ENCODE measurements at places on chromosomes 11 and 22.

GRCh38 chr11:109914809-109915653 is 178.2 kb upstream of the ZC3H12C start:
- DNase-seq: no peak

DNA sequence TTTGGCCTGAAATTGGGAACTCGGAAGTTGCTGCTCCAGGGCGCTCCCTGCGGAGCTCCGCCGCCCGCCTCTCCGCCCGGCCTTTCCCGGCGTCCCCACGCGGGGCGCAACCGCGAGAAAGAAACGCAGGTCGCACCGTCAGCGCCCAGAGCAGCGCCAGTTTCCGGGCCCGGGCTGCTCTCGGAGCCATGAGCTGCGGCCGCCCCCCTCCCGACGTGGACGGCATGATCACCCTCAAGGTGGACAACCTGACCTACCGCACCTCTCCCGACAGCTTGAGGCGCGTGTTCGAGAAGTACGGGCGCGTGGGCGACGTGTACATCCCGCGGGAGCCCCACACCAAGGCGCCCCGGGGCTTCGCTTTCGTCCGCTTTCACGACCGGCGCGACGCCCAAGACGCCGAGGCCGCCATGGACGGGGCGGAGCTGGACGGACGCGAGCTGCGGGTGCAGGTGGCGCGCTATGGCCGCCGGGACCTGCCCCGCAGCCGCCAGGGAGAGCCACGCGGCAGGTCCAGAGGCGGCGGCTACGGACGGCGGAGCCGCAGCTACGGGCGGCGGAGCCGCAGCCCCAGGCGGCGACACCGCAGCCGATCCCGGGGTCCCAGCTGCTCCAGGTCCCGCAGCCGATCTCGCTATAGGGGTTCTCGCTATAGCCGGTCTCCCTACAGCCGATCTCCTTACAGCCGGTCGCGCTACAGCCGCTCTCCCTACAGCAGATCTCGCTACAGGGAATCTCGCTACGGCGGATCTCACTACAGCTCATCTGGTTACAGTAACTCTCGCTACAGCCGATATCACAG is 521 bp downstream of the SRSF8 start:
- DNase-seq: peak; percentile 52

DNA sequence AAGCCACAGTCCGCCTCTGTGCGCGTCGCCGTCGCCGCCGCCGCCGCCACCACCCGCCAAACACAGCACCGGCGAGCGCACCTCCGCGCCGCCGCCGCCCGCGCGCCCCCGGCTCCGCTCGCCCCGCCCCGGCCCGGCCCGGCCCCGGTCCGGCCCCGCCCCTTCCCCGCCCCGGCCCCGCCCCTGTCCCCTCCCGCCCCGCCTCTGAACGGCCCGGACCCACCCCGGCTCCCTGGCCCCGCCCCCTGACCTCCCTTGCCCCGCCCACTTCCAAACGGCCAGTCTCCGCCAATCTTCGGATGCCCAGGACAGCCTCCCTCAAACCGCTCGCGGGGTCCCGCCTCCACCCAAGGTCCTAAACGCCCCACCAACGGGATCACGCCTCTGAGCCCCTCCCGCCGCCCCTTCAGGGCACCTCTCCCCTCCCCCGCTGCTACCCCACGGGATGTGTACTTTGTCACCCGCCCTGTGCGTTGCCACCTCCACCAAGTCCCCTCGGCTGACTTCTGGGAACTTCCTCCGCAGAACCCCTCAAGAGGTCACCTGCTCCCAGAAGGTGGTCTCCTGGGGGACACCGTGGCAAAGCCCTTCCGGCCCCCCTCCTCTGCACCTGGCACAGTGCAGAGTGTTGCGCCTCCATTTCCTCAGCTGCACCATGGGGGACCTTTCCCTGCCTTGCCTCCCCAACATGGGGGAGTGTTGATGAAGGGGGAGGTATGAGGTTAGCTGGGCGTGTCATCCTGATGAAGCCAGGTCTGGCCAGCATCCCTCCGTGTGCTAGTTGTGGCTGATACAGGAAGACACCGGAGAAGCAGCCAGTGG is at the start of gene KIAA0930:
Gene KIAA0930 (minus strand): TSS at position 85 of the 822 bp plus-strand sequence. CDS start 191 bp downstream, outside the sequence.
- DNase-seq: peak; percentile 60

DNA sequence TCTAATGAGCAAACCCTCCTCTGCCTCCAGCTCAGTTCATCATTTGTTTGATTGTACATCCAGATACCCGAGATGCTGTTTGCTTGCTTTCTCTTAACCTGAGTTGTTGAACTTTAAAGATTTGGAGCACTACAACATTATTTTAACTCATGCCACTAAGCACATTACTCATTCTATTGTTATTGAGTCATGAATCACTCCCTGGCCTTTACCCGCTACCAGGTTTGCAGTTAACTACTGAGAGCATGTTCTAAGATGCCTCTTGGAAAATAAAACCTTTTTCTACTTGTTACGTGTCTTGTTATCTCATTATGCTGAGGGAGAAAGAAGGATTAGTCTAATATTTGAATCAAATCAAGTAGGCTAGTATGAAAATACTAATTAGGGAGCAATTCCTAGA is 720.6 kb upstream of the ANO5 start:
- no peak for DNase-seq

DNA sequence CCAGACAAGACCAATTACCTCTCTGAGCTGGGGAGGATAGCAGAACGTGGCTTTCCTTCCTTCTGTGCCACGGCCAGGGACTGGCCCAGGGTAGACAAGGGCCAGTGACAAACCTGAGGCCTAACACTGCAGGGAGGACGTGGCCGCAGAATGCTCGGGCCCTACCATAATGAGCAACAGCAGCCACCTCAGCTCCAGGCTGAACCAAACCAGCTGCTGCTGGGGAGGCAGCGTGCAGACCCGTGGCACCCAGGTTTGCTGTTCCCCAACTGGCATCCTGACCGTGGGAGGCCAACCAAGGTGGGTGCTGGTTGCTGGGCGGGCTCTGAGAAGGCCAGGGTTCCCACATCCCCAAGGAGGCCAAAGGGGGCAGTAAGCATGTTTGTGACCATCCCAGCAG is 83.0 kb downstream of the MORC2 start:
- DNase-seq: no peak

GRCh38 chr22:39545386-39546365 is 13.1 kb upstream of the RPS19BP1 start:
- no peak for DNase-seq

- DNase-seq: no peak
Measured at GRCh38 chr11:118442301-118442700, 6.0 kb downstream of the KMT2A start.

- no peak for DNase-seq
Measured at GRCh38 chr11:77677138-77677537, 39.5 kb upstream of the CLNS1A start.

- no peak for DNase-seq
Measured at GRCh38 chr11:14065141-14065540, 102.6 kb downstream of the SPON1 start.

GRCh38 chr22:43945632-43946383 is 9.4 kb upstream of the SAMM50 start:
- peak; percentile 26 for DNase-seq

- no peak for DNase-seq
Measured at GRCh38 chr11:27465629-27466028, 7.0 kb downstream of the LGR4 start.

DNA sequence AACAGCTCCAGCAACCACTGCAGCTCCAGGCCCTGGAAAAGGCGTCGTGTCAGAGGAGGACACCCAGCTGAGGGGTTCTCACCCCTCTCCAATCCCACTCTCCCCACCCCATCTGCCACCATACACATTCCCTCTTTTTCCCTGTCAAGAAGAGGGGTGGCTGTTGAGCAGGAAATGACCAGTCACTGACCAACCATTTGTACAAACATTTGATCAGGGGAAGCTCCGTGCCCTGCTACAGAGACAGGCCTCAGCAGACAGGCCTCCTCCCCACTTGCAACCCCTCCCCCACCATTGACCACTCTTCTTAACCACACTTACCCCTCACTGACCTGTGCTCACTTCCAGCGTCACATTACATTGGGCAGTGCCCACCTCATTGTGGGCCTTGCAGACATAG is 2.3 kb upstream of the VSIG2 start:
- no peak for DNase-seq
